ENCODE measurements at places on chromosomes 7 and 10.

- no peak for DNase-seq
Observed at GRCh38 chr10:986881-987619, 1.2 kb upstream of the GTPBP4 start.

- DNase-seq, result no peak
Observed at GRCh38 chr10:116811691-116812090, 37.6 kb upstream of the ENO4 start.

DNA sequence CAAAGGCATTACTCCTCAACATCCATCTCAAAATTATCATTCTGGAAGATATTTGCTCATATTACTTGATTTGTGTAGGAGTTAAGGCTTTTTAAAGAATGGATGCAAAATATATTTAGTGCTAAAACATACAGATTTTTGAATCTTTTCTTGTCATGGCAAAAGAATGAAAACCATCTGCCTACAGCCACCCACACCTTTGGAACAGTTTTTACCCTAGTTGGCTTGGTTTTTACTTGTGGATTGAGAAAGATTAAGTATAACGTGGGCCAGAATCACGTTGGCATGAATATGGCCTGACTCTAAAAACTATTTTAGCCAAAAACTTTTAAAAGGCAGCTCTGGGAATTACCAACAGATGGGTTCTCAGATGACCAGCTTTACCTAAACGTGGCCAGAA, 128.2 kb downstream of the SPAG6 start:
- DNase-seq, result no peak

DNA sequence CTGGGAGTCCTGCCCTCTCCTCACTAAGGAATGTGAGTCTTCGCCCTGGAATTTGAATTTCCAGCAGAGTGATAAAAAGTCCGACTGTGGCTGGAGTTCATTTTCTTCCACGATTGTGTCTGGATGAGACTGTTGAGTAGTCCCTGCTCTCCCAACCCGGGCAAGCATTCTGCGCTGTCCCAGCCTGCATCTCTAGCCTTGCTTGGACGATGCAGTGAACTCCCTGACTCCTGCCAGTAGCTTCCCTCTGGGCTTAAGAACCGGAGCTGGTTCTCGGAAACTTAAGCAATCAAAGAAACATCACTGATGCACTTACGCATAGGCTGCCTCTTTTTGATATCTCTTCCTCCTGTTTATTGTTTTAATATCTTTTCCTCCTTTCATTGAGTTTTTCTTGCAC, 116.0 kb upstream of the FZD8 start:
- no peak for DNase-seq

- no peak for DNase-seq
Observed at GRCh38 chr7:141649137-141649864, 52.7 kb downstream of the DENND11 start.

DNA sequence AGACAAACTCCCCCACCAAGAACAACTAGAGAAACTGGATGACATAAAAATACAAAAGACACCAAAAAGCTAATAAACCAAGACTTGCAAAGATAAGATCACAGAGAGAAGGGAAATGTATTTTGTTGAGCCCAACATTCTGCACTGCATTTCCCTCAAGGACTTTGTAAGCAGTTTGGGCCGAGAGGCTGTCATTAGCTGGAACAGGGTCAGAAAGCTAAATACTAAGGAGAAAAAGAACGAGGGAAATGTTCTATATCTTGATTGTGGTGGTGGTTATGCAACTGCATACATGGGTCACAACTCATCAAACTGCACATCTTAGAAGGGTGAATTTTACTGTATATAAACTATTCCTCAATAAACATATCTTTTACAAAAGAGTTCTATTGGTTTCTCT, 315.0 kb downstream of the IPMK start:
- no peak for DNase-seq

DNA sequence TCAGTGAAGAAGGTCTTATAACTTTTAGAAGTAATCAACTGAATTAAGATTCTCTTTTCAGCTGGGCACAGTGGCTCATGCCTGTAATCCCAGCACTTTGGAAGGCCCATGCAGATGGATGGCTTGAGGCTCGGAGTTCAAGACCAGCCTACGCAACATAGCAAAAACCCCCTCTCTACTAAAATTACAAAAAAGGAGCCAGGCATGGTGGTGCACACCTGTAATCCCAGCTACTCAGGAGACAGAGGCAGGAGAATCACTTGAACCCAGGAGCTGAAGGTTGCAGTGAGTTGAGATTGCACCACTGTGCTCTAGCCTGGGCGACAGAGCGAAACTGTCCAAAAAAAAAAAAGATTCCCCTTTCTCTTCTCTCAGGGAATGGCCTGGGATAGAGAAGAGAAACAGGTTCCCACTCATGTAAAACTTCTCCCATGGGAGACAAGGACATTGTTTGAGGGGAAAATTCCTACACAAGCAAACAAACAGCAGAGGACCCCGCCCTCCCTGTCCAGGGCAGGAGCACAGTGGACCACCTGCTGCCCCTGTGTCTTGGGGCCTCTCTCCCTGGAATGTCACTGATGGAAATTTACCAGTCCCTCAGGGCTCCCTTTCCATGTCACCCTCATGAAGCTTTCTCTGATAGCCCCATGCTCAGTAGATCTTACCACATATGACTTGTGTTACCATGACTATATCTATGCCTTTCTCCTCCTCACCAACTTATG, 5.6 kb downstream of the IL2RA start:
- no peak for DNase-seq
